Kasumi-1 (cell line): ENCODE measurements at places on chromosomes 5 and 9.
A peak's percentile ranks its signal among the peaks of the same experiment; 100 is the strongest.

DNA sequence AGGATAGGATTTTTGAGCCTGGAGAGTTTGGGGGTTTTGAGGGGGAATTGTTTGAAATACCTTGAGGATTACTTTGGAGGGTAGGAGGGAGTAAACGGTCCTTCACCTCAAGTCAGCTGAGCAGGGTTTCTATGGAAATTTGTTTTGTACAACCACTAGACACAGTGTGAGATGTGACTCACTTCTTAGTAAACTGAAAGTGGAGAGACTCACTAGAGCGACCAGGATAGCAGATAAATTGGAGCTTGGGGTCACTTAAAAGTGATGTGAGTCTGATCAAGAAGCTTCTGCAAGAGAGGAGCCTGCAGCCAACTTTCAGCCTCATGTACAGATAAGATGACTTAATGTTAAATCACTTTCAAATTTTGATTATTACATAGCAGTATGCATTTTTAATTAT lies 1945.9 kb upstream of the NUDT12 start:
- no peak for DNase-seq

DNA sequence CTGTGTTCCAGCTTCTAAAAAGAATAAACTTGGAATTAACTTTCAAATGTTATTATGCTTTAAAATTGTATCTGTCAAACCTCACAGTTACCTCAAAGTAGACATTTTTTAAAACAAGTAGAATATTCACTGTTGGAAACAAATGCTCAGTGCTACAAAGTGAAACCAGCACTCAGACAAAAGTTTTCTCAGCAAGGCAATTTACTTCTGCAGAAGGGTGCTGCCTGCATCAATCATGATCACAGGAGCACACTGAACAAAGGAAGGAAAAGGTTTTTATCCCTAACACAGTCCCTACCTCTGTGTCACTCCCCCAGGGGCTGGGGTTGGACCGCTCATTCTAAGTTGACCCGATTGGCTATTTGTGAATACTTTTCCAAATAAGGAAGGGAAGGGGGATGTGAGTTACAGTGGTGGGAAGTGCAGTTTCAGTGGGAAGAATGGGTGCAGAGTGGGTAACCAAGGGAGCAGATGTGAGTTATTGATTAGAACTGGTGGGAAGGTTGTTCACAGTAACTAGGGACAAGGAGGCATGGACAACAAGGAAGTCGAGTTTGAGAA lies 63.0 kb upstream of the CDK20 start:
- no peak for DNase-seq

DNA sequence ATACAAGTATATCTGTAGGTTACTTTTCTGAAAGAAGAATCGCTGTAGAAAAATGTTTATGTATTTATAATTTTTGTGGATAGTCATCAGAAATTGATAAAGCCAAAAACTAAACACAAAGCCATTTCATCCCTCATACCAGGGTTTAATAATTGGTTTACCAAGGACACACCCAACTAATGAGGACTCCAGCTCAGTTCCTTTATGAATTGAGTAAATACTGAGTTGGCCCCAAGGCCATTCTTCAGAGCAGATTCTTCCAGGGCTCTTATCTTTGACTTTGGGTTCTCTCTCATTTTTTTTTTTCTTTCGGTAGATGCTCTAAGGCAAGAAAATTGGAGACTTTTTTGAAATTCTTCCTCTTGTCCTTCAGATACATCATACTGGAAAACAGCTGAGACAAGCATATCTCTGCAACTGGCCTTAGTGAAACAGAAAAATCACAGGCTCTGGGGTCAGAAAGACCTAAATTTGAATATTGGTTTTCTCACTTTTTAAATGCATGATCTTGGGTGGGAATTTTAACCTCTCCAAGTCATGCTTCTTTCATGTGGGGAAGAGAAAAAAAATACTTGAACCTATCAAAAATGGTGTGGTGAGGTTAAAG lies 401.8 kb downstream of the ARHGEF28 start:
- no peak for DNase-seq

DNA sequence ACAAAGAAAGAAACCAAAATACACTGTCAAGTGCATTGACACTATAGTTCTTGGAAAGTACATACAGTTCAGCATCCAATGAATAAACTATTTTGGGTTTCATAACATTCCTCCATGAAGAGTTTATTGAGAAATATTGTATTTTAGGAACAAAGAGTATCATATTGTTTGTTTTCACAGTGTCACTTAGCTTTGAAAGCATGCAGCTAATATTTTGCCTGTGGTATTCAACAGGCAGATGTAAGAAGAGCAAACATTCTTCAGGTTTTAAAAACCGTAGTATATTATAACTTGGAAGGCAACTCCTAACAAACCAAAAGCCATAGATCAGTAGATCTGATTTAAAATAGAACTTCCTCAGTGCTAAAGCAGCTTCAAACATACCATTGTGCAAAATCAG lies 4.5 kb downstream of the PRELID2 start:
- no peak for DNase-seq

GRCh38 chr9:98219364-98219716 lies 26.9 kb upstream of the CORO2A start:
- no peak for DNase-seq

GRCh38 chr9:4421847-4422246 lies 68.4 kb upstream of the SLC1A1 start:
- no peak for DNase-seq

GRCh38 chr9:86600291-86600690 lies 246.1 kb upstream of the TUT7 start:
- no peak for DNase-seq

- no peak for DNase-seq
These were observed 31.2 kb downstream of the HTR4 start for GRCh38 chr5:148623101-148623500.

DNA sequence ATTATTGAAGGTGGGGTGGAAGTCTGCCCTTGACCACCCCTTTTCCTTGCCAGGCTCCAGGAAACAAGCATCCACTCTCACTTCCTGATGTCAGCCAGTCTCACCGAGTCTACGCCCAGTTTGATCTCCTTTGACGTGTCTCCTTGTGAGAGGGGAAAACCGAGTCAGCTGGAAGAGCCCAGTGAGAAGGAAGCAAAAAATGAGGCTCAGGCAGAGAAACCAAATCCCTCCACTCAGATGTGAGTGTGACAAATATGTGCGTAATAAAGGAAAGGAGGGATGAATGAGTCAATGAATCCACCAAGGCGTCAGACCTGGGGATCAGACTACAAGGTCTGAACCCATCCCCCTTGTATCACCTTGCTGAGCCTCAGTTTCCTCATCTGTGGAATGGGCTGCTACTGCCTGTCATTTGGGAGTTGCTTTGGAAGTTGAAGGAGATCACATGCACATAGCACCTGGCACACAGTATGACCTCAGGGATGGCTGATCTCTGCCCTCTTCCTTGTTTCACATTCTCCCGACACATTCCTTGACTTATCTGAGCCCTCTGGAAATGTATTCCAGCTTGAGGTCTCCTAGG lies 61.3 kb upstream of the XPA start:
- DNase-seq, result no peak

- DNase-seq, result no peak
These were observed 79.5 kb downstream of the SREK1 start for GRCh38 chr5:66223637-66224036.

DNA sequence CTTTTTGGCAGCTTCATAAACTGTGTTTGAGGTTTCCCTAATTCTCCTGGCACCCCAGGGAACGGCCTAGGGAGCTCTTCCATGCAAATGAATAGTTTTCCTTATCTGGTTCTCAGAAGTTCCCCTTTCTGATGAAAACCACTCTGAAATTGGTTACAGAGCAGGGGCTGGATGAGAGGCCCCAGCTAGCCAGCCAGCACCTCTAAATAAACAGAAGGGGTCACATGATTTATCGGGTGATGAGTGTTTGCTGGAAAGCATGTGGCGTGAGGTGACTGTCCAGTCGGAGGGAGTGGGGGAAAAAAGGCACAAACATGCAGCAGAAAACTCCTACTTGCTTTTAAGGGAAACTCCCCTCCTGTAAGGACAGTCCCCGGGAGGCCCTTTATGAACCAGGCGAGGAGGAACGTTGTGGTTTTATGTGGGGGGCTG lies 261.2 kb upstream of the ANKRD55 start:
- peak; percentile 32 for DNase-seq

DNA sequence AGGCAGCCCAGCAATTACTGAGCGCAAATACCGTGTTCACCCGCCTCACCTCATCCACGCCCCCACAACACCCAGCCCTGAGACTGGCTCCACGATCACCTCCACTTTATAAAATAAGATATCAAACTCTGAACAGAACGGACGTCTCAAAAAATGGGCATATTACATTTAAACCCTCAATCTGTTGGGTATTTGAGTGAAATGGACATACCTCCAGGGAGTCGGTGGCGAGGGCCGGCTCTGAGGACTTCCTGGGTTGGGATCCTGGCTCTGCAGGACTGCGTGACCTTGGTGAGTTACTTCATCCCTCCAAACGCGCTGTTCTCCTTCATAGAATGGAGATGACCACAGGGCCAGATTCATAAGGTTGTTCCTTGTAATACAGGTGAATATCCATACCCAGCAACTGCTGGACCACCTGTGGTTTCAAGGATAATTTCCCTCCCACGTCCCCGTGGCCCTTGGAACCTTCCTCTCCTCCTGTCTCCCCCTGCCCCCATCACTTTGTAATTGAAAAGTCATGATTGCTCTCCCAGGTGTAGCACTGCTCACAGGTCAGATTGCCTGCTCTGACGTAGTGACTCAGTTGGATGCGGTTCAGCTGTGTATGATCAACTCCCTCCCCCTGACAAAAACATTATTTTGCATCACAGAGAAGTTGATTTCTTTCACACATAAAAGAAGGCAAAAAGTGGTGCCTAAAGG lies 135.6 kb downstream of the KCNIP1 start:
- DNase-seq, result no peak

GRCh38 chr5:68862560-68862959 lies 231.3 kb upstream of the SLC30A5 start:
- DNase-seq, result no peak

- DNase-seq, result no peak
These were observed 582.7 kb upstream of the DMAC1 start for GRCh38 chr9:8382266-8382665.

DNA sequence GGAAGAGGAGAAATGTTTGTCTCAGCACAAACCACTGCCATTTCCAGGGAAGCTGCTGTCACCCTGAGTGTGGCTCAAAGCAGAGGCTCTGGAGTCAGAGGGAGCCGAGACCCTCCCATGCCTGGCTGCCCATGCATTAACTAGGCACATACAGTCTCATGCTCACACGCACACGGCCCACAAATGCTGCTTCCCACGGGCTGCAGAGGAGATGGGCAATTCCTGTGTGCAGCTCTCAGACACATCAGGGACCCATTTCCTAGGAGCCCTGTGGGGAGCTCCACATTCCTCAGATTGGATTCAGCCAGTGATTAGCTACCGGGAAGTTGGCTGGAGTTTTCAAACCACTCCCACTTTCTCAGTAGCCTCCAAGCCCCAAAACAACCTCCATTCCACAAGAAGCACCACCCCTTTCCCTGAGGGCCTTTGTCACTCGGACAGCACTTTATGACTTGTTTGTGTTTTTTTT lies 9.1 kb upstream of the PTGES start:
- DNase-seq, result no peak

- peak; percentile 82 for DNase-seq
These were observed 38.8 kb upstream of the GLRX start for GRCh38 chr5:95861221-95861863.

DNA sequence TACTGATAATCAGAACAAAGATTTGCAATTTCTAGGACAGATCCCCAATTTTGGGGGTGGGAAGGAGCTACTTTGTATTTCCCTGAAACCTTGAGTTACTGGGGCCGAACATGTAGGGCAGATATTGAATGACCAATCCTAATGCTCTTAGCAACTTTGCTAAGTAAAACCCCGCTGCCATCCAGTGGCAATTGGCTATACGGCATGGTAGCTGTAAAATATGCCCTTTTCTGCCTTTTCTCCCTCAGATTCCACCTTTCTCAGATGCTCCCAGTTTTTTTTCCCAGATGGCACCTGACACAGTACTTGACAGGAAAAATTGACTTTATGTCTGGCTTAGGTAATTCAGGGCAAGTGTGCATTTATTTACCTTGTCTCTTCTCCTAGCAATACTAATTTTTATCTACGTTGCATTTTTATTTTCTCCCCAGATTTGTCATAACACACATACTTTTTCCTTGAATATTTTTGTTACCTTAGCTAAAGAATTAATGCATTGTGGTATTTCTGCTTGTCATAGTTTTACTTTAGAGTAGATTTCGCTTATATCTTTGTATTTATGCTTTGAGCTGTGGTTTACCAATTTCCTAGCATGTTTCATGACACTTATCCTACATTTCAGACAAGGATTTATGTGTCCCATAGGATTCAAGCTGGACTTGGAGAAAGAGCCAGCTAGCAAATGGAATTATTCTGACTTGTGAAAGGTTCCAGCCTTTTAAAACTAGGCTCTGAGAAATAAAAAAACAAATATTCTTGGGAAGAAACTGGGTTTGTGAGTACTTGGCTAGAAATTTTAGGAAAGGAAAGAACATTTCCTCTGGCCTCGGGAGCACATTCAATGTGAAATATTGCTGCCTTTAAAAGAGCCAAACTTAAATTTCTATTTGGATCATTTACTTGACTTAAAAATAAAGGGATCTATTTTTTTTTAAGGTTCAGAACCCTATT lies 37.4 kb downstream of the PIK3R1 start:
- DNase-seq, result peak; percentile 77

- DNase-seq, result no peak
These were observed 166.5 kb upstream of the SLC12A2 start for GRCh38 chr5:127916885-127917573.

DNA sequence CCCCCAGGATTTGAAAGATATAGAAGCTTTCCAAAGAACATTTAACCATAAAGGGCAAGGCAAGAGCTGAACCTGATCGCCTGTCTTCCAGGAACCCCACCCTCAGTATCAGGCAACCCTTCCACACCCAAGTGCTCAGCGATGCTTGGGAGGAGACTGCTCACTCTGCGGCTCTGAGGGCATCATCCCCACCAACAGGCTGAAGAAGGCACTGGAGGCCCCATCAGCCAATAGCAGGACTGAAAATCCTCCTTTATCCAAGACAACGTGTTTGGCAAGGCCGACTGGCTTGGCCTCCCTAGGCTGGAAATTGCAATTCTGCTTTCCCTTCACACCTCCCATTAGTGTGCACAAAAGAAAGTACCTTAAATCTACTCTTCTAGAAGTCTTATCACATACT lies 1.4 kb upstream of the PPP2CA start:
- no peak for DNase-seq

DNA sequence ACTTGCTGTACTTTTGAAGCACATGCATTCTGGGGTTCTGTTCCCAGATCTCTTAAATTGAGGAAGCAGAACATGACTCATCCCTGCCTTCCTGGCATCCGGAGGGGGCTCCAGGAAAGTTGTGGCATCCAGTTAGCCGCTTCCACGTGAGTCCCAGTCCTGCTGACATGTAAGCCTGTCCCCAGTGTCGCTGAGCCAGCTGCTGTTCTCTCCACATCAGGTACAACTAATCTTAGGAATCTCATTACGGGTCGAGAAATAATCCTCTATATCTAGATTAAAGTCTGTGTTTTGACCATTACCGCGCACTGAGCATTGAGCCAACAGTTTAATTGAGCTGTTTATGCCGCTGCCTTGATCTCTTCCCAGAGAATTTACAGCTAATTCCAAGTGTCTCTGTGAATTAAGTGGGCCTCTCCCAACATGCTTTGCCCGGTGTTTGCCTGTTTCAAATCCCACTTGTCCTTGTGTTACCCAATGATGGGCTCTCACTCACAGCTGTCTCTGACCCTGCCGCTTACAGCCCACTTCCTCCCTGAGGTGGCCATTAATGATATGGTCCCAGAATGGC lies 10.5 kb upstream of the SHB start:
- DNase-seq, result peak; percentile 51

GRCh38 chr5:140148508-140148907 lies 22.8 kb downstream of the IGIP start:
- no peak for DNase-seq

GRCh38 chr5:17269201-17269600 lies 51.8 kb downstream of the BASP1 start:
- DNase-seq, result no peak

GRCh38 chr5:119221330-119221729 lies 134.5 kb upstream of the TNFAIP8 start:
- no peak for DNase-seq
